ENCODE measurements at places on chromosomes 13 and 19.

DNA sequence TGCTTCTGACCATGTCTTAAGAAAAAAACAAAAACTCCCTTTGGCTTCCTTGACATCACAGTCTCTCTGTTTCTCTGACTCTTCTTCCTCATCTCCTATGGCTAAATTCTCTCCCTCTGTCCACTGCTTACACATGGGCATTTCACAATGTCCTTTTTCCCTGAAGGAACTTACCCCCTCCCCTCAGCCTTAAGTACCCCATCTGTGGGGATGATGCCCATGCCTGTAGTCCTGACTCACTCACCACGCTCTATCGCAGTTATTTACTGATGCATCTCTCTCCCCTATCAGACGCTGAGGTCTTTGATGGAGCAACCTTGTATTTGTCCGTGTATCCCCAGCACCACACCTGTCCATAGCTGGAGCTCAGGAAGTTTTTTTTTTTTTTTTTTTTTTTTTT lies 32.4 kb downstream of the ACTN4 start:
- no peak for DNase-seq

GRCh38 chr19:42140125-42140754 lies 8.0 kb upstream of the POU2F2 start:
- DNase-seq: peak; percentile 38

DNA sequence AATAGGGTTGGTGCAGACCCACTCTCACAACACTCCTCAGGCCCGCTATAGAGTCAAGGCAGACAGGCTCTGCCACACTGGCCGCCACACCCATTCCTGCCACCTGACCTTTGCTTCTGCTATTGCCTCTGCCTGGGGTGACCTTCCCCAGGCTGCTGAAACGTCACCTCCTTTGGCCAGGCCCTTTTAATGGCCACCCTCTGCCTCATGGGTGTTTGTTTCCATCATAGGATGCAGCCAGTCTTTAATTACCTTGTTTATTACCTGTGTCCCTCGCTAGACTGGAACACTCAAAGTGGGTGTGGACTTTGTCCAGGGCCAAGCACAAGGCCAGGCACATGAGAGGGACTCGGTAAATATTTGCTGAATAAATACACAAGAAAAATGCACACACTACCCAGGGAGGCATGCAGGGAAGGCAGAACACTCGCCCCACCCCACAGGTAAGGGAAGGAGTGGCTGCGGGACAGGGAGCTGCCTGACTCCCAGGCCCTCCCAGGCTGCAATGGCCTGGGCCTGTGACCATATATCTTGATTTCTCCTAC lies 3.2 kb downstream of the LSM4 start:
- DNase-seq: no peak

GRCh38 chr19:927780-928401 lies 2.1 kb downstream of the ARID3A start:
- DNase-seq: no peak

GRCh38 chr19:49809160-49809940 lies 3.7 kb downstream of the FUZ start:
- DNase-seq: no peak

GRCh38 chr13:72379581-72379980 lies 347.8 kb downstream of the MZT1 start:
- DNase-seq: peak; percentile 4

DNA sequence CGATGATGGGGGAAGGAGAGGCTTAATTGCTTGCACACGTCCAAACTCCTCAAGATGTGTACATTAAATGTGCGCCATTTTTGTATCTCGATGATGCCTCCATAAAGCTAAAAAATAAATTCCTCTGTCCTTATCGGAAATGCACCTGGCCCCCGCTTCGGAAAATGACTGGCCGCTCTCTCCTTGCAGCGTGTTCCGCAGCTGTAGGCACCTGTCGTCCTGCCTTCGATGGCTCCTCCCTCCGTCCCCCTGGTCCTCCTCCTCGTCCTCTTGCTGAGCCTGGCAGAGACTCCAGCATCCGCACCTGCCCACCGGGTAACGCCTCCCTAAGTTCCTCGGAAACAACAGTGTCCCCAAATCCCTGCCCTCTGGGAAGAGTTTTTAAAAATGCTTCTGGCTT lies 1.1 kb downstream of the GALP start:
- DNase-seq: no peak

DNA sequence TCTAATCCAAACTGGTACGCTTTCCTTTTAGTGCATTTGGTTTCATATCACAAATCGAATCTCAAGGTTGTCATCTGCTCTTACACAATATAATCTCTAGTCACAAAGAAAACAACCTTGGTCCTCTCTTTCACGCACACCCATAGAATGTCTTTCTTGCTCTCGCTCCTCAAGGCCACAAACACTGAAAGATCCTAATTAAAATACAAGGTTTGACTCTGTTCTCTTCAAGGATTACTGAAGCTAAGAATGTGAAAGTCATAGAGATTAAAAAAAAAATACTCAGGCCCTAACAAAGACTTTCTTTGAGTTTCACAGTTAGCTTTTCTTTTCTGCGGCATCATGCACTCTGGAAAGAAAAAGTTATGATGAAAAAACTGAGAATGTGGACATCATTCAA lies 891.5 kb downstream of the EFNB2 start:
- DNase-seq: no peak

GRCh38 chr19:18682807-18683108 lies 722 bp upstream of the CRTC1 start:
- no peak for DNase-seq

GRCh38 chr13:33862016-33862415 lies 44.1 kb downstream of the RFC3 start:
- no peak for DNase-seq

DNA sequence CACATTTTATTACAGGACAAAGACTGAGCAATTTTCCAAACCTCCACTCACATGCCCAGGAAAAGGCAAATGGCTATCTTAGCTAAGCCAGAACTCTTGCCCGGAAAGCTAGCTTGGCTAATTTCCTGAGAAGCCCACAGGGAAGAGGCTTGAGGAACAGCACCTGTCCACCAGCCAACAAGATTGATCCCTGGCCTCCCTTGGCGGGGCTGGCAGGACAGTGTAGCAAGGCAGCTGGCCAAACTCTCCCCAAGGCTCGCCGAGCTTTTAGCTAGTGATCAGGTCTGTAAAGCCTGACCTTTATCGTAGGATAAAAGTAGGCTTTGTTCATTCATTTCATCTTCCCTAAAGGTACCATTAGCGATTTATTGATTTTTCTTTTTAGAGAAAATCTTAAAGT lies 101.4 kb downstream of the UQCRFS1 start:
- DNase-seq: no peak

DNA sequence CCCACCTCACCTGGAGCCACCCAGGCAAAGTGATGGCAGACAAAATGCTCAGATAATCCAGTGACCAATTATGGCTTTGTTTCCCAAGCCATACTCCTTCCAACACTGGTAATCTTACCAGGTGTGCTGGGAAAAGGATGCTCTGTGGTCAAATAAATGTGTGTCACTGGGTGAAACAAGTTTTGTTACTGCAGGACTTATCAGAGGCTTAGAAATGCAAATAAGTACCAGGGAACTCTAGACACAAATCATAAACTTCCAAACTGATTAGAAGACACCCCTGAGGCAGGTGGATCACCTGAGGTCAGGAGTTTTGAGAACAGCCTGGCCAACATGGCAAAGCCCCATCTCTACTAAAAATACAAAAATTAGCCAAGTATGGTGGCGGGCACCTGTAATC lies 26.4 kb downstream of the PIN1 start:
- no peak for DNase-seq

GRCh38 chr13:64633948-64634347 lies 2596.2 kb downstream of the PCDH9 start:
- DNase-seq: no peak

DNA sequence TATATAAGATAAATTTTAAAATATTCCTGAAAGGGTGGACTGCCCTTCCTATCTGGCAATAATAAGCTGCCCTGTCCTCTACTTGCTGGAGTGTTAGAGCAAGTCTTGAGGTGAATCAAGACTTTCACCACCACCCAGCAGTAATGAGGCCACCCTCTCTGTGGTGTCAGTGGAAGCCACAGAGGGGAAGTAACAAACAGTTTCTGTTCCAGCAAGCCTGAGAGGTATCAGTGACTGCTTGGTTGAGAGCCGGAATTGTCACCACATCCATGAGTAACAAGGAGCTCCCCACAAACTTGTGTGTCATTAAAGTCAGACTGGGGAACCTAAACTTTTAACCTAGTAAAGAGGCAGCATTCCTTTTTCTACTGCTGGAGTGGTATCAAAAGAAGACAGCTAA lies 532.7 kb upstream of the SPRY2 start:
- DNase-seq: no peak

DNA sequence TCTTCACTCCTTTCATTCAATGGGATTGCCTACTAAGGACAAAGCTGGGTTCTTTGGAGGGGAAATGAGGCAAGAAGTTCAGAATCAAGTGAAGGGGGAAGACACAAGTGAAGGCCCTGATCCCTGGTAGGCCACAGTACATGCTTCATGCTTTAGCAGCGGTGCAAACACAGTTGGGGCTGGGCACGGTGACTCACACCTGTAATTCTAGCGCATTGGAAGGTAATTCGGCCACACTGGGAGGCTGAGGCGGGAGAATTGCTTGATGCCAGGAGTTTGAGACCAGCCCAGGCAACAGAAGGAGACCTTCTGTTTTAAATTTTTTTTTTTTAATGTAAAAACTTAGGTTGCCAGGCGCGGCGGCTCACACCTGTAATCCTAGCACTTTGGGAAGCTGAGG lies 23.4 kb upstream of the GATAD2A start:
- DNase-seq: no peak
